ENCODE measurements at places on chromosomes 11 and 22.

GRCh38 chr11:100469835-100470234, 217.3 kb upstream of the ARHGAP42 start:
- no peak for DNase-seq

- no peak for DNase-seq
Measured at GRCh38 chr22:48417225-48418070, 1410.2 kb downstream of the BRD1 start.

- DNase-seq: no peak
Measured at GRCh38 chr11:17418444-17419081, 30.1 kb upstream of the KCNJ11 start.

GRCh38 chr11:33534575-33534974, 166.1 kb downstream of the C11orf91 start:
- DNase-seq: no peak

DNA sequence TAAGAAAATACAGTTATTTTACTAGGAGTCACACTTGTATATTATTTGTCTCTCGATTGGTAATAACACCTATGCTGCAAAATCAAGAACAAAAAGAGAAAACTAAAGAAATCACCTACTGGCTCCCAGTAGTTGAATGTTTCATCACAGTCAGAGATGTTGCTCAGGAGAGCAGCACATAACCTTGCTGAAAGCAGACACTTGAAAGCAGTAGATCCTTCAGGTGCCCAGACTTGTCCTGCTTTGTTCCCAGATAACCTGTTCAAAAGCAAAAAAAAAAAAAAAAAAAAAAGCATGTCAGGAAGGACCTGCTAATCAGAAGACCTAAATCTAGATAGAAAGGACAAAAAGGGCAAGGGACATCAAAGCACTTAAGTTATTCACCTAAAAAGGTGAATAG, 1.3 kb downstream of the ALG9 start:
- no peak for DNase-seq

GRCh38 chr11:1503708-1504104, 17.1 kb upstream of the MOB2 start:
- DNase-seq: no peak

DNA sequence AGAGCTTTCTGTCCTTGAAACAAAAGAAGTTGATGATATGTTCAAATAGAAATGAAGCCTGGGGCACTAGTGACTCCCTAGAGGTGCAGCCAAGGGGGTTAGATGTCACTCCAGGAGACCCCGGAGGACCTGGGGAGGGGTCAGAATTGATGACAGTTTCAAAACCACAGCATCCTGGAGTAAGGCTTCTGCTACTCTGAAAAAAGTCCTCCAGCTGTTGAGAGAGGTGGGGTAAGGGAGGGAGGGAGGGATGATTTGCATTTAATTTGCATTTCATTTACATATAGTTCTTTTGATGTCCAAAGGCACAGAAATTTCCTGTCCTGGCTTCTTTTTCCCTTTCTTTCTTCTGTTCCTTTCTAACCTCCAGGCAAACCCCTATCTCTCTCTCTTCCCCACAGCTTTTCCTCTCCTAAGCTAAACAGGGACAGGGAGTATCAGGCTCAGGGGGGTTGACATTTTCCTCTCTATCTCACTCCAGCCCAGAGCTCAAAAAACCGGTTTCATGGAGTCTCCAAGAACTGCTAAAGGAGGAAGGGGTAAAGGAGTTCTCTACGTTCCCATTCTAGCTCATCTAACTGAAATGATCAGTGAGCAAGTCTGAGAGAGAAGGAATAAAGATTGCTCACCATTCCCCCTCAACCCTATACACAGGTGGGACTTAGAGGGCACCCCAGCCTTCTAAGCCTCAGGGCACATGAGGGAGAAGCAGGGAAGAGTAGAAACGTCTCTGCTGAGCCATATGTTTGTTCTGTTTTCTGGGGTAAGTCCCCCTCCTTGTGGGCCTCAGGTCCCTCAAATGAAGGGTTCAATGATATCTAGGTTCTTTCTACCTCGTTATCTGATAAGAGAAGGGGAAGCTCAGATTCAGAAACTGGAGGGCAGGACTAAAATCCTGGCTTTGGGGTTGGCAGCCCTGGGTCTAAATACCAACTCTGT, 3.5 kb upstream of the POU2F3 start:
- no peak for DNase-seq

DNA sequence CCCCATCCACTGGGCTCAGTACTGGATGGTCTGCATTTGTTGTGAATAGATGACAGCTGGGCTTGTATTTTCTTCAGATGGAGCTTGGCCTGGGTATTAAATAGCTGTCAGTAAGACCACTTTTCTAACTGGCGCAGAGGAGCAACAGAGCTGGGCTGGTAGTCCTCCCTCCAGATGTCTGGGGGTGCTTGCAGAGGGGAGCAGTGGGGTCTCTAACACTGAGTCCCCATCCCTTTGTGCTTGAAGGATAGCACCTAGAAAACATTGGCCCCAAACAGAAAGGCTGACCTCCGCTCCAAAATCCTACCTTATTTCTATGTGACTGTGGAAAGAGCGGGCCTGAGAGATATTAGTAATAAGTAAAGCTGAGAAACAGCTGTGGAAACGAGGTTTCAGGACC, 131.6 kb upstream of the E2F8 start:
- DNase-seq: no peak

DNA sequence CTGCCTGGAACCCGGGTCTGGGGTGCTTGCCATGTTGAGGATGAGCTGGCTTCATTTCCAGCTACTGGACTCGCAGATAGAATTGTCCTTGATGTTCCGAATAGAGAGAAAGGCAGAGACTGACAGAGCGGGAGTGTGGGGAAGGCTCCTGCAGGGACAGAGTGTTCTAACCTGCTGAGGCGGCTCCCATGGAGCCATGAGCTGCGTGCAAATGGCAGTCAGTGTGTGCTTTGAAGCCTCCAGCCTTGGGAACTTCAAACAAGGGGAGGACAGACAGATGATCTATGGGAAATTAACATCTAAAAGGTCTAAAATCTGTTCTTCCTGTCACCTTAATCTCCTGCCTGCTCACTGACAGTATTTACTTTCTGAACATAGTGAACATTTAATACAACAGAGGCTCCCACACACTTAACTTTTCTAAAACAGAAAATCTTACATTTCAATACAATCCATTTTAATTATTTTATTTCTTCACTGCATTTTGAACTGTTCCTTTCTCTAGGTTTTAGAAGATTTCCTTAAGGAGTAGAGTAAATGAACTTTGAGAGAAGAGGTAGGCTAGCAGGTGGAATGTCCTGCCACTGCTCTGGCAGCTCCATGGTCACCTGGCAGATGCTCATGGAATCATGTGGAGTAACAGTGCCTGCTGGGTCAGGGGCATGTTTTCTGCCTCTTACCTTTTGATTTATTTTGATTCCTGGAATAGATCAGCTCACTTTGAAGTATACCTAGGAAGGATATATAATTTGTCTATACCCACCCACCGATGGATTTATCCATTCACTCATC, 481.7 kb downstream of the NTM start:
- DNase-seq: no peak

- no peak for DNase-seq
Measured at GRCh38 chr11:73226297-73227006, 8.4 kb downstream of the P2RY2 start.

DNA sequence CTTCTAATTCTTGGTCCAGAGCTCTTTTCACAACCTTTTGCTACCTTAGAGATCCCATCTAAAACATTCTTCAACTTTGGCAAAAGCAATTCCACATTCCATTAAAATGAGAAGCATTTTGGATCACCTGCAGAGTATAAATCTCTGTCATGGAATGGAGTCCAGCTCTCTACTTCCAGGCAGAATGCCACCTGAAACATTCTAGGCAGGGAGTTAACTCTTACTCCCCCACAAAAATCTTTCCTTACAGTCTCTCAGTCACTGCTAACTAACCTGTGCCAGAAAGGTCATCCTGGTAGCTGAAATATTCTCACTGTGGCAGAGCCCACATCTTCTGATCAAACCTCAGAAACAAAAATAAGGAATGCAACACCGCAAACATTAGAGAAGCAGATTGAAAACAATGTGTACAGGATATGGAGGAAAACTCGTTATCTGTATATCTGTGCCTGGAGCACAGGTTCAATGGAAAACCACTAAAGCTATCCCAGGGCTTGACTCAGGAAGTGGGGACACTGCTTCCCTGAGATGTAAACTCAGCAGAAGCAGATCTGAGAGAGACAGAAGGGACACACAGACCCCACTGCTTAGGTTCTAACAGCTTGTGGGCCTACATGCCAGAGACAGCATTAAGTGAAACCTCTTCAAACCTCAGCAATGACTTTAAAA, 78.9 kb downstream of the KCNC1 start:
- DNase-seq: no peak

All from activated T-cell treated with anti-CD3 and anti-CD28 coated beads, Interleukin-2, amount 50 U/mL, for 72 hours (primary cell).